ENCODE measurements at places on chromosomes 7 and 10.

DNA sequence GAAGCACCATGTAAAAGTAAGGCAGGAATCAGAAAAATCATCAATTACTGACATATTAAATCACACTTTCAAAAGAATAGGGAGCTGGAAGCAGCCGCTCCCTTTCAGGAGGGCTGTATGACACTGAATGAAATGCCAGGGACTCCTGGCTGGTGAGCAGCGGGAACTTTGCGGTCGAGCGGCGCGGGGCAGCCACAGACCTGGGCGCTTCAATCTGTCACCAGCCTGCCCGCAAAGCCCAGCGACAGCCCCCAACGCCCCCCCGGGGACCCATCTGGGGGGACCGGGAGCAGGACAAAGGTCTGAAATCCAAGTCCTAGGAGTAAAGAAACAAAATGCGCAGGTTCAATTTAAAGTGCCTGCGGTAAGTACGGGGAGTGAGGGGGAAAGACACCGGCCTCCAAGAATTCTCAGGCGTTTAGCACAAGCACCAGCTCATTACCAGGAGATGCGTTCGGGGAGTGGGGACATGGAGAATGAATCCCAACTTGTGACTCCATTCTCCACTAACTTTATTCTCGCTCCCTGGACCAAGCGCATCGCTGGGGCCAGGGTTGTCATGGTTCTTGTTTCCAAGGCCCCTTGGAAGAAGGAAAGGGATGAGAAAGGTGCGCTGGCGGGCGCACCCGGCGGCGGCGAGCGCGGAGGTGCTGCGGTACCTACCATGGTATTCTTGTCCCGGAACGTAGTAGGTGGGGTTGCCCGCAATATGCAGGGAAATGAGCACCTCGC, 824 bp downstream of the RELN start:
- DNase-seq, result no peak

DNA sequence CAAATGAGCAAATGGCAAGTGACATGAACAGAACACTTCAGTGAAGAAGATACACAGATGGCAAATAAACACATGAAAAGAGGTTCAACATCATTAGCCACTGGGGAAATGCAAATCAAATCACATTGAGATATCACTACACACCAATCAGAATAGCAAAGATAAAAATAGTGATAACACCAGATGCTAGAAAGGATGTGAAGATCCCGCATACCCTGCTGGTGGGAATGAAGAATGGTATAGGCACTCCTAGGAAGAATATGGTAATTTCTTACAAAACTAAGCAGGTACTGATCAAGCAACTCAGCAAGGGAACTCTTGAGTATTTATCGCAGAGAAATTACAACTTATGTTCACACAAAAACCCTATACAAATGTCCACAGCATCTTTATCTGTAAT, 11.2 kb downstream of the LAMB4 start:
- no peak for DNase-seq

DNA sequence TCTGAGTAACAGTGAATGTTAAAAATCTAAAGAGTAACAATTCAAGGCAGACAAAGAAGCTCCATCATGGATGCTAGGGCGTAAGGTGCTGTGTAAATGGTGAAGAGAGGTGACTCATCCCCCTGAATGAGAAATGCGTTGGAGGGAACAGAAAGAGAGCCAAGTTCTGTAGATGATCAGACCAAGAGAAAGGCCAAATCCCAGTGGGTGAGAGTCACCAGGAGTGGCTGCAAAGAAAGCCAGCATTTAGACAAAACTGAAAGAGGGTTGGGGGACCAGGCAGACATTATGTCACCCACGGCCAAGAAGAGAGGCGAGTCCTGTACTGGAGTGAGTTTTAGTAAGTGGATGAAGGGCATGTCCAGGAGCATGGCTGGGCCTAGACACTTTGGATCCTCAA, 153.1 kb downstream of the TRIL start:
- no peak for DNase-seq

- no peak for DNase-seq
Measured at GRCh38 chr10:124045801-124046355, 47.5 kb downstream of the CHST15 start.

GRCh38 chr7:155378580-155378934, 79.4 kb upstream of the EN2 start:
- no peak for DNase-seq

DNA sequence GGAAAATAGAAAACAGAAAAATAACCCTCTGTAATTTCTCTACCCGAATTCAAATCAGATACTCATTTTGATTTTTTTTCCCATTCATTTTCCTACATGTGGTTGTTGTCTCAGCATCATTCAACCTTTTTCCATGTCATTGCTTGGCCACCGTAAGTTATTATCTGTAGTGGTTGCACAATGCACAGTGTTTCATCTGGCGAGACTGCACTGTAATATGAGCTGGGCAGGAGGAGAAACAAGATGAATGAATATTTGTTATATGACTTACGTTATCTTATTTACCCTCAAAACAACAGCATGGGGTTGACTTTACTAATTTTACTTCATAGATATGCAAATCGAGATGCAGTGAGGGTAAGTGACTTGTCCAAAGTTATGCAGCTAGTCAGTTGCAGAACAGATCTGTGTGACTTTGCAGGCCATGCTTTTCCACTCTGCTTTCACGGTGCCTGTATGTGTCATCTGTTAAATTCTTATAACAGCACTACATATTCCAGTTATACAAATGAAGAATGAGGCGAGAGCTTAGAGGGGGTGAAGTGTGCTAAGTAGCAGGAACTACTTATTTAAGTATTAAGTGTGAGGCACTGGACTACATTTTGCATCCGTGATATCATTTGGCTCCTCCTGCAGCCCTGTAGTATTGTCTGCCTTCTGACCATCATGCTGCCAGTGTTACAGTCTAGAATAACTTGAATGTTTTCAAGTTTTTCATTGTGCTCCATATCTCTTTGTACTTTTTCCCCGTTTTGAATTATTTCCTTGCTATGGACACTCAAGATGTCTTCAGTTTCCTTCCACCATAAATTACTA, 56.7 kb downstream of the ZMYND11 start:
- no peak for DNase-seq

DNA sequence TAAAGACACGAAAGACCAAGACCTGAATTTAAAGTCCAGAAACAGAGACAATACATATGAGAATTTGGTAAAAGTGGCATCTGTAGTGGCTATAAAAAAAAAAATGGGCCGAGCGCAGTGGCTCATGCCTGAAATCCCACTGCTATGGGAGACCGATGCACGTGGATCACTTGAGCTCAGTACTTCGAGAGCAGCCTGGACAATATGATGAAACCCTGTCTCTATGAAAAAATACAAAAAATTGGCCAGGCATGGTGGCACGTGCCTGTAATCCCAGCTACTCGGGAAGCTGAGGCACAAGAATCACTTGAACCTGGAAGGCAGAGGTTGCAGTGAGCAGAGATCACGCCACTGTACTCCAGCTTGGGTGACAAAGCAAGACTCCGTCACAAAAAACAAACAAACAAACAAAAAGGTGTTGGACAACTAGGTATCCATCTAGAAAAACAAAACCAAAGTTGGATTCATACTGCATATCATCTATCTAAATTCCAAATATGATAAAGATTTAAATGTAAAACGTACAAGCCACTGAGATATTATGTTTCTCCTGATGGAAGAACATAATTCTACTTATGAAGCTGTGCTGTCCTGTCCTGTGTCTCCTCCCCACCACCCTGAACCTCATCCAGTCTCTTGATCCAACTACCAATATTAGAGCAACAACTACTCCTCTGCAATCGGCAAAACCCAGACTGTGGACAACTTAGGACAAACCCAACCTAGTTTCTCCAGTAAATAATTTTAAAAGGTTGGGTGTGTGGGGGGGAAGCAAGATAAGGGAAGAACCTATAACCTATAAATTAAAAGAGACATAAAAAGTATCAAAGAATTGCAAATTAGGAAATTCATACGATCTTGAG, 53.7 kb downstream of the ATAD1 start:
- no peak for DNase-seq

- DNase-seq, result no peak
Measured at GRCh38 chr10:26650406-26650805, 47.1 kb upstream of the PDSS1 start.

- no peak for DNase-seq
Measured at GRCh38 chr10:117362313-117362712, 12.9 kb downstream of the PDZD8 start.

DNA sequence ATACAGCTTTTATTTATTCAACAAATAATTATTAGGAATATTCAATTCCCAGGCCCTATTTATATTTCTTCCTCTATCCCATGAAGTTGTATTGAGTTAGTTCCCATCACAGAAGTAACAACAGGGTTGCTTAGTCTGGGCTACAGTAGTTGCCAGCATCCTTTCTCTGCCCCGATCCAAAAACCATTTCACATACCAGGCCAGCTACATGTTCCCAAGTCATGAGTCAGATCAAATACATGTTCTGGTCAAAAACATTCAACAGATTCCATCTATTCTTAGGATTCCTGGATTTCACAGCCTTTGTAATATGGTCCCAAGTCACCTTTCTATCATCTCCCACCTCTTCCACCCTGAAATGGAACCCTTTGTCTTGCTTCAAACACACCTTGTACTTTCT, 91.6 kb downstream of the RAB11FIP2 start:
- no peak for DNase-seq

- DNase-seq, result no peak
Measured at GRCh38 chr7:14826426-14826825, 76.1 kb downstream of the DGKB start.

DNA sequence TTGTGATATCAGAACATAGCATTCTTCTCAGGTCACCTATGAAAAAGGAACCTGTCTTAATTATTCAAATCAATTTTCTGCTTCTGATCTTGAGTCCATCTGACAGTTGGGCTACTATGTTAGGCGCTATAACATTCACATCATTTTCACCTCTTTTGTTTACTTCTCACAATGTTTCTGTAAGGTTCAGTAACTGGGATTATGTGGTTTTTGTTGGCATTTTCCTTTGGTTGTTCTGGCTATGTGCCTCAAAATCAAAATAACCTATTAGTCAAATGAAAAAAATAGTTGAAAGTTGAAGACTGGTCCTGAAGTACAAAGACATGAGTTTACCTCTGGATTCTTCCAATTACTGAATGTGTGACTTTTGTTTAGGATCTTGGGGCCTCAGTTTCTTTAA, 221.3 kb upstream of the SMIM30 start:
- DNase-seq, result no peak

DNA sequence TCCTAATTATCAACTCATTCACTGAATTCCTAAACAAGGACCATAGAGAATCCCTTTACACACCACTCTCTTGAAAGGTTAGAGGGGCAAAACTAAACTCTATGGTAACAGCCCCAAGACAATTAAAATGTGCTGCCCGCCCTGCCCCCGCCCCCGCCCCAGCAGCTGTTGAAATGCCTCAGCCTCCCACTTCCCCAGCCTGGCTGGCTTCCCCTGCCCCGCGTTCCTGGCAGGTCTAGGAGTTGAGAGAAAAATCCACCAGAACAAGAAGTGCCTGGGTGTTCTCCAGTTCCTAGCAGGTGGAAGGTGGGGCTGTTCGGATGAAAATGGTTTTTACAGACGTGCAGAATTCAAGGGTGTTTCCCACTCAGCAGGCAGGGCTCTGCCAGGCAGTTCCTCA, 109.5 kb upstream of the ZEB1 start:
- no peak for DNase-seq

DNA sequence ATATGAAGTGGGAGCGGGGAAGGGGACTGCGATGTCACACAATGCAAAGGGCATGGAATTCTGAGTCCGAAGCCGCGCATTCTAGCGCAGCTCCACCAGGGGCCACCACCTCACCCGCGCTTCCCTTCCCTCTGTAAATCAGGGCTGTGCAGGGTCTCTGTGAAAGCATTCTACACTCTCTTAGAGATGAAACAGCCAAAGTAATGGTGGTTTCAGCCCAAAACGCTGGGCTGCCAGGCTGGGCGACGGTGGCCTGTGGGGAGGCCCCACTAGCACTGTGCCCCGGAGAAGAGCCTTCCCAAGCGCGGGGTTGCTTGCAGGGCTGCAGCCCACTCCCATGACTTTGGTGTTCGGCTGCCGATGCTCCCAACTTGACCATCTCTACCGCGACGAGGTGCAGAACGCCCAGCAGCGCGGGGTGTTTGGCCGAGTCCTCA, 11.4 kb downstream of the ATG9B start:
- DNase-seq, result no peak

DNA sequence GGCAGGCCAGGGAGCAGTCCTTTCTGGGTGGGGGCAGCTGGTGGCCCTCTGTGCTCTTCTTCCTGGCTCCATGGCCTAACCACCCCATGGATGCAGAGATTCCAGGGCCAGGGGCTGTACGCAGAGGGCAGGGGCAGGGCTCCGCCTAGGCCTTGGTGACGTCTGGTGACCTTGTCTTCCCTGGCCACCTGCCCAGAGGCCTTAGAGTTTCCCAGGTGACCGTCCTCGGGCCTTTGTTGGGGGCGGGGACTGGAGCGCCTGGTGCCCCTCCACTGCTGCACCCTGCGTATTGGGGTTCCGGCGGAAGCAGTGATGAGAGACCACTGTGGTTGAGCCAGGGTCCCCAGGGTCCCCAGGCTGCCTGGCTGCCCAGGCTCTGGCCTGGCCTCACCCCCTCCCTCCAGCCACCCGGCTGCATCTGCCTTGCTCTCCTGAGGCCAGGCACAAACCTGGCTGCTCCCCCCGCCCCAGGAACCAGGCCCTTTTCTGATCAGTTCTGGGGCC, 10.3 kb downstream of the PWWP2B start:
- no peak for DNase-seq

DNA sequence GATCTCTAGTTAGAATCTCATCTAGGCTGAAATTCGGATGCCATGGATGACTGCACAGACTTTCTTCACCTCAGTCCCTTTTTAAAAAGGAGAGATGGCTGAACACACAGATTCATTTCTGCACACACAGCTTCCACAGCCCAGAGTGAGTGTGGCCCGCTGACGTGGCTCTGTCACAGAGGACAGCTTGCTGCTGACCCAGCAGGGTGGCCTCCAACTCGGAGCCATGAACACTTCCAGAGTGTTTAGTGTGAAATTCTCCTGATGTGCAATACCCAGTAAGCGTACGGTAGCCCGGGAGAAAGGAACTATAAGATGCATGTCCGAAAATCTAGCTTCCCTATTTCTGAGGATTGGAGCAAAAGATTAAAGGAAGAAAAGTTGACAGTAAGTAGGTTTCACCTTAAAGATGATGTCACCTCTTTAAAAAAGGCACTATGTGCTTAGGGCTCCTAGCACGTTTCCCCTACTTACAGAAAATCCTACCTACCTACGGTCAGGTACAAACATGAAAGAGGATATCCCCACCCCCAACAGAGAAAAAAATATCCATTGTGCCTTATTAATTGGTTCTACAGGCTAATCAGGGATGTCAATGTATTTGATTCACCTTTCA, 162.2 kb downstream of the RAPGEF5 start:
- DNase-seq, result no peak

- DNase-seq, result no peak
Measured at GRCh38 chr7:66359656-66360211, 154.6 kb downstream of the TPST1 start.

DNA sequence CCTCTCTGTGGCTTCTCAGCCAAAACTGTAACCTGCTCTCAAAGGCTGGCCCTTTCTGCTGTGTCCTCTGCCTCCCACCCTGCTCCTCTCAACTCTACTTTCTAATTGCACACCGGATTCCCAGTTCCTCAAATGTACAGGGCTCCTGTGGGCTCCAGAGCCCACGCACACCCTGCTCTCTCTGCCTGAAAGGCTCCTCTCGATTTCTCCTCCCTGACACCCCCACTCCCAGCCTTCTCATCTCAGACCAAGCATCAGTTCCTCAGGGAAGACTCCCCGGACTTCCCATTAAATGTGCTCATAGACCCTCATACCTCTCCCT, 111.7 kb upstream of the STEAP1B start:
- no peak for DNase-seq

Data from activated naive CD4-positive, alpha-beta T cell (primary cell).